ENCODE measurements at places on chromosomes 6 and 20. TPM values are rescaled to one million over a fixed set of nuclear protein-coding genes. Genes with fewer than 3 reads are reported as not detected.

Gene VSTM2L
- total RNA-seq, result 0.82 TPM

DNA sequence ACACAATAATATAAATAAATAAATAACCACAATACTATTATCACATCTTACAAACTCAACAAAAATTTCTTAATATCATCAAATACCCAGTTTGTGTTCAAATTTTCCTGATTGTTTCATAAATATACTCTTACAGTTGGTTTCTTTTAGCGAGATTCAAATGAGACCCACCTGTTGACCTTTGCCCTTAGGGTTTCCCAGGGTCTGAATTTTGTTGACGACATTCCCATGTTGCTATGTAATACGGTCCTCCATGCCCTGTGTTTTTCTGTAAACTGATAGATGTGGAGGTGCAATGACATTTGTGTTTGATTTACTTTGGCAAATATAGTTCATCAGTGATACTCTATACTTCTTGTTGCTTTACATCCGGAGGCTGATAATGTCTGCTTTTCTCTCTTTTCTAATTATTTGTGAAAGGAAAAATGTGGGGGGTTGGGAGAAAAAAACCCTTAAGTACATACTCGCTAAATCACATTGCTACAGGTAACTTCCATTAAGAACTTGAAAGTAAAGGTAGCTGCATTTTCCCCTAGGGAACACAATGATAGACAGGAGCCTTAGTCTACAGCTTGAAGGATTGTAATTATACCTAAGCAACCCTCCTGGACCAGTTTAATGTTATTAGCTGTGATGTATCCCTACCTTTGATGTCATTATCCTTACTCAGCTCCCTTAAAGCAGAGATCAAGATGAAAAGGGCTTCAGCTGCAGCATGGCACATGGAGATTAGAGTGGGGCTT is 6.6 kb downstream of the MOG start:
- no peak for DNase-seq

GRCh38 chr20:35006009-35006408 is 50.3 kb downstream of the MYH7B start:
- DNase-seq, result no peak

GRCh38 chr6:90216072-90216977 is 80.3 kb downstream of the BACH2 start:
- peak; percentile 68 for DNase-seq

DNA sequence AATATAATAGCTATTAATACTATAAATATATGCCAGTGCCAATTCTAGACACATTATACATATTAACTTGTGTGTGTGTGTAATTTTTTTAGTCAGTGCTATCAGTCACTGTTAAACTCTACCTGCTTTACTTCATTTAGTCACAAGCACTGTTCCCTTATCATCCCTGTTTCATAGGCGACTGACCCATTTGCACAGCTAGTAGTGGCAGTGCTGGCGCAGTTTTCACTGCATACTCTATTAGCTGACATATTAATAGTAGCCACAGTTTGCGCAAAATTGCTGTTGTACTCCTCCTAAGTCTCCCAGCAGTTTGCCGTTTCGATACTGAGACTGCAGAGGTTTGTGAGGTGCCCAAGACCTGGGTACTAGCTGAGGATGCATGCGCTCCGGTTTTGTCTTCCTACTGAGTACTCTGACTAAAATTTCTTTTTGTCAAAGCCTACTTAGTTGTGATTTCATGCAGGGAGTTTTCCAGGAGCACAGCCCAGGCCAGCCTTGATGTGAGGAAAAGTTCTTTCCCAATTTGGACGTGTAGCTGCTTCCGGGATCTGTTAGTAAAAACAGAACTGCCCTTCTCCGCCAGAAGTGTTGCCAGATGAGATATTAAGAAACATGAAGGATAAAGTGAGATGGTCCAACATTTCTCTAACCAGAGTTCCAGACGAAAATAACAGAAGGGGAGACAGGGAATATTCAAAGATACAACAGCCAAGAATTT is 5.6 kb downstream of the BAG2 start:
- DNase-seq, result peak; percentile 61

DNA sequence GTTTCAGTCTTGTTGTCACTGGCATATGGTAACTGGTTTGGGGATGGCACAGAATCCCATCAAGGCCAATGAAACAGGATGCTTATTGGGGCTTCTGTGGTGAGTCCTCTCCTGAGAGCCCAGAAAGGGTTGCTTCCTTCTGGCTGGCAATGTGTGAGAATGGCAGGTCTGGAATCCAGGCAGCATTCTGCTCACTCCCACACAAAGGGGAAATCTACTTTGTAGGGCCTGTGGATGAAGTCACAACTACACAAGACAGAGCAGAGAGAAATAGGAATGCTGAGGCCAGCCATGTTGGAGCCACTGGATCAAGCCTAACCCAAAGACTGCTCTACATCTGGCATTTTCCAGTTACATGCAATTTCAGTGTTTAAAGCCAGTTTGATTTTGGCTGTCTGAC is 15.7 kb downstream of the PLAGL2 start:
- no peak for DNase-seq

GRCh38 chr20:25287631-25288290 is 39.9 kb downstream of the PYGB start:
- DNase-seq, result no peak

GRCh38 chr6:142845624-142846458 is 99.1 kb downstream of the HIVEP2 start:
- DNase-seq, result peak; percentile 89

GRCh38 chr6:39083231-39083634 is 31.8 kb downstream of the SAYSD1 start:
- DNase-seq, result no peak
